ENCODE measurements at places on chromosomes 1 and 21.

DNA sequence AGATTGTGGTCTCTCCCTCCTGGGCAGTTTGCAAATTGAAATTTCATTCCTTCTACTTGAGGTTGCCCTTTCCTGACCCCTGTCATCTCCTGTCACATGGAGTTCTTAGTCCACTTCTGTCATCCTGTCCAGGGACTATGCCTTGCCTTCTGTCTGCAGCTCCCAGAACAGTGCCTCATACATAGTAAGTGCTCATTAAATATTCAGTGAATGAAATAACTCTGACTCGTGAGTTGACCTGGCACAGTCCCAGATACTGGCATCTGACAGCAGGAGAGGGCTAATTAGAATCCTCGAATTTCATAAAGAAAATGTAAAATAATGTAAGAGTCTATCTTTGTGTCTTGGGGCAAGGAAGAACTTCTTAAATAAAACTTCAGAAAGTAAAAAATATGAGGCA lies 50.8 kb downstream of the CNIH3 start:
- DNase-seq = no peak

GRCh38 chr1:223199094-223199647 lies 56.1 kb upstream of the TLR5 start:
- DNase-seq = no peak

- DNase-seq = no peak
Measured at GRCh38 chr1:39089931-39090521, 63.9 kb downstream of the NDUFS5 start.

- no peak for DNase-seq
Measured at GRCh38 chr21:45532826-45533360, 9.3 kb downstream of the SLC19A1 start.

DNA sequence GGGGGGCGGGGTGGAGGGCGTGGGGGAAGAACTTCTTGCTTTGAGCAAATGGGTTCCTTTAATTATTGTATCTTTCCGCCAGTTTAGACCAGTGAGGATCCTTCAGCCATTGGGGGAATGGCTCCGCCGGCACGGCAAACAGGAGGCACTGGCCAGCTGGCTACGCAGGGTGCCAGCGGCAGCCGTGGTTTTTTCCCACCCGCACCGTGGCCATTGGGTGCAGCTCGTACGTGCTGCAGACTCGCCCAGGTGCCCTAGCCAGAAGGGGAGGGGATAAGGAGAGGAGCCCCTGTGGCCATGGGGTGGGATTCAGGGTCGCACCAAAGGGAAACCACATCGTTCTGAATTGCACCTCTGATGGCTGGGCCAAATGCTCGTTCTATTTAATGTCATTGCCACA lies 65.6 kb downstream of the RGSL1 start:
- no peak for DNase-seq

DNA sequence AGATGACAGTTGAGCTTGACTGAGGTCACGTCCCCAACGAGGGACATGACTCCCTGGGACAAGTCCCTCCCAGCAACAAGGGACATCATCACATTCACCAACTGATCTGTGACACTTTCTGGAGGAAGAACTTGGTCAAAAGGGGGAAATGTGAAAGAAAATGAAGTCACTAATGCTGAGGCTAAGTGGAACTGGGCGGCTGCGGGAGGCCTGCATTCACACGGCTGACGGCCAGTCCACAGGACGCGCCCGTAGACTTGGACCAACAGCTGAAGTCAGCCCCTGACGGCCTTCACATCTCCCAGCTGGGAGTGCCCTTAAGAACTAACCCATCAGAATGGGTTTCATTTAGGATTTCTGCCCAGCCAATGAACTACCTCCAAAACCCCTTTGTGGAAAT lies 26.6 kb downstream of the POFUT2 start:
- no peak for DNase-seq

DNA sequence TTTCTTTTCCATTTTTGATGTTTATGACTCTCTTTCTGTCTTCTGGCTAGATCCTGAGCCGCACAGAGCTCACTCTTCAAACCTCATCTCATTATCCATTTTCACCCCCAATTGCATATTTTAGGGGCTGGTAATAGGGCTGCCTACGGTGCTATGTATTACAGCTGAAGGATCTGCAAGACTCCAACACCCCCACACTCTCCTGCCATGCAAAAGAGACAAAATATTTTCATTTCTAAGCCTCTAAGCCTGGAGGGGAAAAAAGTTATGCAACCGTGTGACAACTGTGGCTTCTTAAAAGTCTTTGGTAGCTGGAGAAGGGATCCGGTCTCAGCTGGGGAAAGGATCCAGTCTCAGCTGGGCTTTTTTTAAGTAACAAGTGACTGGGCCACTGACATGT lies 311.6 kb downstream of the NPHP4 start:
- DNase-seq = no peak

DNA sequence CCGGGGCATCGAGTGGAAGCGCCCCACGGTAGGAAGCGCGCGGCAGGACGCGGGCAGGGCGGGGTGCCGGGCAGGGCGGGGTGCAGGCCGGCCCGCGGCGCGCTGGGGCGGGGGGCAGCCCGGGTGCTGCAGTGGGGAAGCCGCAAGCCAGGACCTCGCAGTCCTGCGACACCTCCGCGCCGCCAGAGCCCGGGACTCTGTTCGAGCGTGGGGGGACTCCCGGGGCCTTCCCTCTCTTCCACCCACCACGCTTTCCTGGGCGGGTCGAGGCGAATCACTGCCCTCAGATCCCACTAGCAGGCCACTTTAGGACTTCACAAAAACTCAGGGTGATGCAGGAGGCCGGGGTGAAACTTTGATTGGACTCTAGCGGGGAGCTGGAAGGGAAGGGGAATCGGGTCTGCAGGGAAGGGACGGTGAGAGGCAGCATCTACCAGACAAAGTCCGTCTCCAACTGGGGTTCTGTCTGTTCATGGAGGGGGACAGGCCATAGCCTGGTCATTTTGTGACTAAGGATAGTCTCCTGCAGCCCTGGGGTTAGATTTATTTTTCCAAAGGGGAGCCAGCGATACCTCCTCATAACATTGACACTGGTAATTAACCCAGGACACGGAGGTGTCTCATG lies 623 bp downstream of the CAPN2 start:
- DNase-seq = no peak

DNA sequence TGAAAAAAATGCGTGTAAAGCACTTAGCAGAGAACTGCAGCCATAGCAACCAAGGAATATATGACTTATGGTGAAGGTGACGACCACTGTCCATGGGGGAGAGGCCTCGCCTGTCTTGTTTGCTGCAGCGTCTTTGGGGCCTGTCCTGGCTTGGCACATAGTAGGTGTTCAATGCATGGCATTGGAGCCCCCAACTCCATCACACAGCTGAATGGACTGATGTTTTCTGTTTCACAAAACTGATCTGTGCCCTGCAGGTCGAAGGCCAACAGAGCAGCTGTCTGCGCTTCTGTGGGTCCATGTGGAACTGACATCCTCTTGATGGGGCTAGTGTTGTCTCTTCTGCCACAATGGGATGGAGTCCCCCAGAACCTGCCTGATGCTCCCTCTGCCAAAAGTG lies 296.0 kb downstream of the PTPRU start:
- no peak for DNase-seq

- no peak for DNase-seq
Measured at GRCh38 chr1:11535761-11536572, 57.0 kb downstream of the DISP3 start.

GRCh38 chr1:899636-900317 lies 23.9 kb upstream of the SAMD11 start:
- DNase-seq = no peak

DNA sequence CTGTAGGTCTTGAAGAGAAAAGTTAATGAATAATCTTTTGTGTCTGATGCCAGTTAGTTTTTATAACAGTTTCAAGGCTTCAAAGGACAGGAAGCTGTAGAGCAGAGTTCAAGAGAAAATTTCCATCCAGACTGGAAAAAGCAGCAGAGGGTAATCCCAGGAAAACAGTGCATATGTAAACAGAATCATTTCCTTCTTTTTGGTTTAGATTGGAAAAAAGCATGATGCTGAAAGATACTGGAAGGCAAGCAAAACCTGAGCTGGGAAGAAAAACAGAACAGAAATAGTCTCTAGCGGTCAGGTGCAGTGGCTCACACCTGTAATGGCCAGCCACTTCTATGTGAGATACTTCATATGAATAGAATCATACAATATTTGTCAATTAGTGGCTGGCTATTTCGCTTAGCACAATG lies 71.9 kb downstream of the ZSWIM5 start:
- no peak for DNase-seq

- no peak for DNase-seq
Measured at GRCh38 chr1:223747838-223748335, 35.5 kb downstream of the CAPN2 start.

DNA sequence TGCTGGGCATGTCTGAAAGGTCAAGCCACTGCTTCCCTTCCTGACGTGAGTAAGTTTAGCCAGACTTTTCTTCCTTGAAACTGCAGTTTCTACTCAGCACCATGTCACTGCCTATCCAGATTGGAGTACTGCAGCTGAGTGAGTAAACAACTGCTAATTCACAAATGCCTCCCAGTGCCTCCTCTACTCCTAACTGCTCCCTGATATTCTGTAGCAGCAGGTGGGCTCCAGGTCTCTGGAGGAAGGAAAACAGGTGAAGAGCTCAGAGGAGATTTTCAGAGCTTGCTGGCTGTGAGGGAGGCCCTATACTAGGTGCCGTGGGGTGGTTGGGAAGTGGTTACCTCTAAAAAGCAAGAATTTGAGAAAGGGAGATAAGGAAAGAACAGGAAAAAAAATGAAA lies 96.5 kb downstream of the KIF14 start:
- no peak for DNase-seq

- DNase-seq = no peak
Measured at GRCh38 chr1:204920511-204920910, 49.8 kb downstream of the NFASC start.

- no peak for DNase-seq
Measured at GRCh38 chr1:162993846-162994245, 75.3 kb upstream of the RGS4 start.

GRCh38 chr1:78177708-78178270 lies 132.0 kb downstream of the GIPC2 start:
- no peak for DNase-seq

DNA sequence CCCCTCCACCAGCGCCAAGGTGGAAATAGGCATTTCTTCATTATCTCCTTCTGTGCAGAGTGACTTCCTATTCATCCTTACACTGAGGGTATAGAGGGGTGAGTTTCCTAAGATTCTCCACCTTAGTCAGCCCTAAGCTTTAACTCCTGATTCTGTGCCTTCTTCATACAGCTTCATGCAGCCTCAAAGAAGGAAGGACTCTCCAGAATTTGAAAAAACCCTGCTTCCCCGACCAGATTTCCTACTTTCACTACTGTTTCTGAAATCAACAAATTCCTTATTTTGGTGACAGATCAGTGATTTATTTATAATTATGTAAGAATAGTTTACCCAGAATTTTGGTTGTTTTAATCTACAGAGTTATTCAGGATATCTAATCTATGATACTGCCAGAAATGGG lies 28.6 kb downstream of the GFI1 start:
- no peak for DNase-seq

DNA sequence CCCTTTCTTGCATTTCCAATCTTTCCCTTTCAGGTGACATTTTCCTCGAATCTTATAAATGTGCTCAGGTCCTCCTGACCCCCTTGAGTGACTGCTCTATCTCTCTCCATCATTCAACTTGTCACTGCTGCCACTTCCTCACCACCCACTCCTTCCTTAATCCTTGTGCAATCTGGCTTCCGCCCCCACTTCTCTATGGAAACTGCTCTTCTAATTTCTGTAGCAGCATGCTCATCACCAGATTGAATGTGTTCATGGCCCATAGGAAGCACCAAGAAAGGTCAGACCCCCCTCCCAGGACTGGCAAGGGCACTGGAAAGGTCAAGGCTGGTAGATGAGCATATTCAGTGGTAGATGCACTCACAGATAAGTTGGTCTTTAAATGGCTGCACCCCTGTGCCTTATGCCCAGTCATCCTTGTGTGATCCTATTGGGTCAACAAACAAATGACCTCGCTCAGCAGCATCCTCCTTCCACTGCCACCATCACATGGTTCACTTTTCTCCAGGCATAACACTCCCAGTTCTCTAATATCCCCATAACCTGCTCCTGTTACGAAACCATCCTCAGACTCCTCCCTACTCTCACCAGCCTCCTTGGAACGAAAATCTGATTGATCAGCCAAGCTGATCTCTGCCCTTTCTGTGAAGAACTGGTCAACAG lies 288.5 kb upstream of the POU3F1 start:
- DNase-seq = no peak

DNA sequence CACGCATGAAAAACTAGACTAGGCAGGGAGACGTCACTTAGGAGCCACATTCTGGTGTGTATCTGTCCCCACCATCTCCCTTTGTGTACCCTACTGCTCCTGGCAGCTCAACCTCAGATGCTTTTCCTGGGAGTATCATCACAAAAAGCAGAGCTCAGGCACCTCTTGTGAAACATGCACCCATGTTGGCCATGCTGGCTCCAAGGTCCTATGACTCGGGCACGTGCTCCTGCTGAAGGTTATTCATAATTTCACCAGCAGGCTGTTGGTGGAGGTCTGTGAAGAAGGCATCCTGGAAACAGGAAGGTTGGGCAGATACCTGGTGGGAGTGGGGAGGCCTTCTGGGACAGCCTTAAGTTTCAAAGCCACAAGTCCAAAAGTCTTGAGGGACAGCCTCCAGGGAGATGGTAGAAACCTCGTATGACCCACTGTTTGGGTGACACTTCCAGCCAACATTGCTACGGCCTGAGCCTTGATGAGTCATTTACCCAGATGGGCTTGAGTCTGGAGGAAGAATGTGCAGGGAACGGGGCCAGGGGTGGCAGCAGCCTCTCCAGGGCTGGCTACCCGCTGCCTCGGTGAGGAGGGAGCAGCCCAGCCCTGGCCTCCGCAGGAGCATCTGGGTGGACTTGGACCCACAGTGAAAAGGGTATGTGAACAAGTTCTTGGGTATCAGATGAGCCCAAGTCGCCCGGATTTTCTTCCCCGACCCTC lies 75.8 kb downstream of the PGBD5 start:
- no peak for DNase-seq

DNA sequence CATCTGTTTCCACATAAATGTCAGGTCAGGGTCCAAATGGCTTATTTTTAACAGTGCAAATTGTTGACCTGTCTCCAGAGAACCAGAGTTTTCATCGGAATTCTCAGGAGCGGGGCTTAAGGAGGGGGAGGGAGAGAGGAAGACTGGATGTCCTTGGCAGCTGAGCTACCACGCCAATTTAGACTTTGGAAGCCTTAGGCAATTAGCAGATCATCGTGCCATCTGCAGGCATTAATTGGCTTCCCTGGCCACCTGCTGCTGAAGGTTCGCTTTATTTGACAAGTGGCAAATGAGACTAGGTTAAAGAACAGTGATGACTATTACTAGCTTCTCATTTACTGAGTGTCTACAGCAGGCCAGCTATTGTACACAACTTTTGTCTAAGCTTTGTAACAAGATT lies 43.7 kb downstream of the HLX start:
- DNase-seq = no peak

GRCh38 chr21:20169812-20170576 lies 828.2 kb upstream of the NCAM2 start:
- DNase-seq = no peak

GRCh38 chr1:97820470-97821188 lies 100.2 kb downstream of the DPYD start:
- peak; percentile 15 for DNase-seq
